ENCODE measurements at places on chromosomes 2 and 18. TPM values are rescaled to one million over a fixed set of nuclear protein-coding genes. Genes with fewer than 3 reads are reported as not detected.

GDF7 gene
- 4.4 TPM for polyA plus RNA-seq

MPV17 gene
- polyA plus RNA-seq, result 89.4 TPM

CFC1 gene
- polyA plus RNA-seq, result not detected

EFHD1 gene
- 16.4 TPM for polyA plus RNA-seq

- DNase-seq, result no peak
Observed at GRCh38 chr2:45763255-45763654, 111.8 kb downstream of the PRKCE start.

GRCh38 chr2:233386382-233387041 is 32.2 kb downstream of the DGKD start:
- no peak for DNase-seq

- no peak for DNase-seq
Observed at GRCh38 chr18:22705328-22705727, 227.8 kb upstream of the RBBP8 start.

GRCh38 chr2:148730085-148730484 is 85.5 kb downstream of the EPC2 start:
- DNase-seq, result no peak
